ENCODE measurements at places on chromosomes 2 and 18.

- DNase-seq: no peak
Measured at GRCh38 chr2:133072837-133073694, 403.1 kb upstream of the LYPD1 start.

DNA sequence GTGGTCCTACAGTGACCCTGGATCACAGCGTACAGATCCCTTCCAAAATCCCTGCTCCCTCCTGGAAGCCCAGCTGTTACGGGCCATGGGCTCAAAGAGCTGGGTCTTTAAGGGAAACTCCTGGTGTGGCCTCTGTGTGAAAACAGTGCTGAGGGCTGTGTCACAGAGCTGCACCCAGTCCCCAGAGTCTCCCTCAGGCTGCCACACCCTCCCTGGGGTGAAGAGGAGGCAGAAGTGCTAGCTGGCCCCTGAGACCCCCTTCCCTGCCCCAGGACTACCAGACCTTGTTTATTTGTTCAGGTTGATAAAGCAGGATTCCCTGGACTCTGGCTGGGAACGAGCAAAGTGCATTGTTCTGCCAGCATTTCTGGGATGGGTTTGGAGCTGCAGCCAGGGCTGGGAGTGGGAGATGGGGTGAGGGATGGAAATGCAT is 7.7 kb downstream of the ATOH8 start:
- DNase-seq: no peak

GRCh38 chr2:151299920-151300539 is 10.6 kb upstream of the NMI start:
- DNase-seq: no peak

- DNase-seq: no peak
Measured at GRCh38 chr2:143334837-143335236, 205.6 kb downstream of the ARHGAP15 start.

DNA sequence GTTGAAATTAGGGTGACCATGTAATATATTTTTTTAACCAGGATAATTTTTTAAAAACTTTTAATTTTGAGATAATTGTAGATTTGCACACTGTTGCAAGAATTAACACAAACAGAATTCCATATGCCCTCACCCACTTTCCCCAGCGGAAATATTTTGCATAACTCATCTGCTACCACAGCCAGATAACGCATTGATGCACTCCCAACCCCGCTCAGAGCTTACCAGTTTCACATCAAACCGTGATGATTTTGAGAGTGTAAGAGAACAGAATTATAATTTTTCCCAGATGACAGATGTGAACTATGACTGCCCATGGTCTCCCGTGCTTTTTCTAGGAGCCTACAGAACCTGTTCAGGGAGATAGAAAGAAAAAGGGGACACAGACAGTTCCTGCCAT is 35.2 kb upstream of the LDLRAD4 start:
- DNase-seq: no peak

DNA sequence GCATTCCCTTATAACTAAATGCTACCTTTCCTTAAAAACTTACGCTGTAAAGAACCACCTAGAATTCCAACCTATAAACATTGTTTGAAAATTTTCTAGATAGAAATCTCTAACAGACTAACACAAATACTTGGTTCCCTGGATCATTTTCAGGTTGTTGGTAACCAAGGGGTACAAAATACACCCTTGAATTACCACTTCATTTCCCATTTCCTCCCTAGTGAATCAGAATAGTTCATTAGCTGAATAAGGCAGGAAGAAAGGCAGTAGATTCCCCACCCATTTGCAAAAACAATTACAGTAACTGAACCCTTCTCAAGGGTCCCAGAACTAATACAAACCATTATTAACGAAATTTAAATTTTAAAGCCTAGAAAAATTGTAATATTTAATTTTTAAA is 5.5 kb downstream of the MEX3C start:
- DNase-seq: no peak

DNA sequence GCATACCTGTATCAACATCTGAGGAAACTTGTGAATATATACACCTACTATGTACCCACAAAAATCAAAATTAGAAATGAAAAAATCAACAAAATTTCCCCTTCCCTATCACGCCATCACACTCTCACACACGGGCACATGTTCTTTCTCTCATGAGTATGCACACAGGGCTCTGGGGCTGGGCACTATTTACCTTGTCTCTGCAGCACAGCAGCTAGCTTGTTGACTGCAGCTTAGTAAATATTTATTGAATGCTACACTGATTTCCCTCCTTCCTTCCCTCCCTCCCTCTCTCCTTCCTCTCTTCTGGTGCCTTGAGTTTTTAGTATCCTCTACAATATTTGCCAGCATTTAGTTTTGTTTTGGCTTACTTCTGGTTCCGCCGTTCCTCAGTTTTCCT is 182.7 kb upstream of the LHCGR start:
- no peak for DNase-seq

GRCh38 chr18:13427354-13427753 is 208.8 kb downstream of the LDLRAD4 start:
- DNase-seq: no peak

DNA sequence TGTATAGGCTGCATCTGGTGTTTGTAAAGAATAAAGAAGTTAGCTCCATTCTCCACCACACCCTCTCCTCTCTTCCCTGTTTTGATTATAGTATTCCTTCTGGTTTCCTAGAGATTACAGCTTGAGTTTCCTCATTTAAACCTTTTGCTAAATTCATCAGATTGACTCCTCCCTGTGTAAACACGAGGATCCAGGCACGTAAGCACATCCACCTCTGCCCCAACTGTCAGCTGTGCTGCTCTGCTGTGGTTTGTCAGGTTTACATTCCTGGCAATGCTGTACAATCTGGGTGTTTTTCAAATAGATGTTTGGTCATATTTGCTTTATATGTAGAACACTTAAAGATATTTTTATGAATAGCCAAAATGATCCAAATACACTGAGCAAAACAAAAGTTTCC is 302.8 kb downstream of the PTGR3 start:
- DNase-seq: no peak

DNA sequence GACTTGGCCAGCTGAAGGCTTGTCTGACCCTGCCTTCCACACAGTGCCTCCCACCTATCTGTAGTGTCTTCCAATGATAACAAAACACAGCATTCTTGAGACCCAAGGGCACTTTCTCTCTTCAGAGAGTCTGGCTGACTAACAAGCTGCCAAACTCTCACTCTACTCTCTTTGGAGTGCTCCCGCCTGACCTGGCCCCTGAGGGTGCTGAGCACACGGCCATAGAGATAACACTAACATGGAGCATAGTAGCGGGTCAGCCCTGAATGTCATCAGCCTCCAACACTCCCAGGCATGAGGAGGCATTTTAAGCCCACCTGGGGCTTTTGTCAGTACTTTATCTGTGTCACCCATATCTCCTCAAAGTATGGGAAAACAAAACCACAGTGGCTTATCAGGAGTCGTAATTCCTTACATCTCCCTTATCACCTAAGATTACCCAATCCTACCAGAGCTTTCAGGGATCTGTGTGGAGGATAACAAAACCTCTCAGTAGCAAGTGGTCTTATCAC is 160.3 kb upstream of the TCF4 start:
- DNase-seq: no peak

DNA sequence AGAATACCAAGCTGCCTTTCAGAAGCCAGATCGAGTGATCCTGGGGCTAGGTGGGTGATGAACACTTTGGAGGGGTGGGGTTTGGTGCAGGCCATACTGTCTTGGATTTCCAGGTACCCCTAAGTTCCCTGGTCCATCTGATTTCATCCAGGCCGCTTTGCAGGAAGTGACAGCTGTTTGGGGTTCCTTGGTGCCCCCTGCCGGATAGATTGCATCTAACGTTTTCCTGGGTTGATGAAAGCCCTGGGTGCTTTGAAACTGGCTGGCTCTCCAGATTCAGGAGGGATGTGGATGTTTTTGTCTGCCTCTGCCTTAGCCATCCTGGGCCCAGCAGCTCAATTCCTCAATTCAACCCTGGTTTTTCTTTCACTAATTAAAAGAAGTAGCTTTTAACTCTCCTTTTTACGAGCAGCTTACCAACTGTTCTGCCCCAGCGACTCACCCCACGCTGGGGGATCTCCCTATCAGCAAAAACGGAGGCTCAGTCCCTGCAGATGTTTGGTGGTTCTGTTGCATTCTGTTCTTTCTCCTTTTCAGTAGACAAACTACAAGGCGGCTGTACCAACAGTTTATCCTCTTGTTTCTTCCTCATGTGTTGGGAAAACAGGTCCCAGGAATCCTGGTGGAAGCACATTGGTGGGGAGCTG is 37.1 kb downstream of the ARHGEF4 start:
- peak; percentile 83 for DNase-seq

- DNase-seq: no peak
Measured at GRCh38 chr2:141041281-141041680, 1089.5 kb downstream of the LRP1B start.

GRCh38 chr2:222504719-222505118 is 80.4 kb downstream of the SGPP2 start:
- no peak for DNase-seq

- DNase-seq: no peak
Measured at GRCh38 chr2:63343397-63344109, 244.7 kb downstream of the WDPCP start.

DNA sequence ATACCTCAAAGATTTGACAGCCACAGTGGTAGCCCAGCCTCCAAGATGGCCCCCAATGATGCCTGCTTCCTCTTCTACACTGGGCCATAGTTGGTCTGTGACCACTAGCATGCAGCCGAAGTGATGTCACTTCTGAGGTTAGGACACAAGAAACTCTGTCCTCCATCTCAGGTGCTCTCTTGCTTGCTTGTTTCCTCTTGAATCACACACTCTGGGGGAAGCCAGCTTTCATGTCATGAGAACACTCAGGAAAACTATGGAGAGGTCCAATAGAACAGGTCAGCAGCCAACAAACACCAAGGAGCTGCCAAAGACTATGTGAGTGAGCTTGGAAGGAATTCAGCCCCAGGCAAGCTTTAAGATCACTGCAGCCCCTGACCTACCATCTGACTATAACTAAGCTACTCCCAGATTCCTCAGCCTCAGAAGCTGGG is 3.3 kb upstream of the ADAM17 start:
- DNase-seq: peak; percentile 70

- DNase-seq: peak; percentile 48
Measured at GRCh38 chr2:26752656-26753055, 11.4 kb upstream of the SLC35F6 start.

GRCh38 chr2:104685591-104685990 is 168.3 kb upstream of the POU3F3 start:
- no peak for DNase-seq

GRCh38 chr2:148674063-148675020 is 29.8 kb downstream of the EPC2 start:
- no peak for DNase-seq

- DNase-seq: peak; percentile 61
Measured at GRCh38 chr2:189337656-189338055, 103.6 kb upstream of the WDR75 start.

DNA sequence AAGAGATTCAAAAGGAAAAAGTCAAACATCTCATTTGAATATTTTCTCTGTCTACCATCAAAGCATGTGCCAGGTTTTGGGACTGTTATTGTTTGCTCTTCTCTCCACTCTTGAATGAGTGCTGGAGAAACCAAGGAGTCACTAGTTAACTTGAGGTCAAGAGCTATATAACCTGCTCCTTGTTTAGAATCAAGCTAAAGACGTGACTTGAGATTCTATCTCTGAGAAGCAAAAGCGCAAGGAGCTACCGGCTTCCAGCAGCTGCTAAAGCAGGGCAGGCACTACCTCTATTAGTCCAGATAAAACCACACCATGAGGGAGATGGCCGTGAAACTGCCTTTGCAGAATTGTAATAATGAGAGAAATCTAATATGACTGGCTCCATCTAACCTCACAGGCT is 36.0 kb downstream of the UXS1 start:
- DNase-seq: no peak

- no peak for DNase-seq
Measured at GRCh38 chr18:49988101-49988500, 174.8 kb upstream of the ACAA2 start.

- DNase-seq: no peak
Measured at GRCh38 chr18:40375837-40376236, 1579.2 kb upstream of the PIK3C3 start.

GRCh38 chr2:11562476-11562875 is 28.6 kb downstream of the GREB1 start:
- no peak for DNase-seq

- DNase-seq: peak; percentile 62
Measured at GRCh38 chr2:20568501-20569463, 82.1 kb downstream of the HS1BP3 start.

GRCh38 chr2:81327911-81328310 is 1023.4 kb upstream of the LRRTM1 start:
- DNase-seq: no peak

GRCh38 chr2:224173933-224174332 is 134.8 kb upstream of the SERPINE2 start:
- DNase-seq: no peak

DNA sequence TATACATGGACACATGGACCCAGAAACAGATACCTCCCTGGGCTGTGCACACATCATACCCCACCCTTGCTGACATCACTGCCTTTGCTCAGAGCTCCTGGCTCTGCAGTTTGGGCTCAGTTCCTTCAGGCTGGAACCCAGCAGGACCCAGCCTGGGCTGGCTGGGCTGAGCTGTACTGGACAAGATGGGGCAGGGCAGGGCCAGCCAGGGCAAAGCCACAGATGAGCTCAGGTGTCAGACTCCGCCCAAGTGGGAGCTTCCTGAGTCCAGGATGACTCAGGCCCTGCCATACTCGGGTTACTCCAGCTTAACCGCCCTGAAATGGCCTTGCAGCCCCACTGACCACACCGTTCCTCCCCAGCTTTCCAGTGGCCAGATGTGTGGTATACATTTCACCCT is 284.9 kb downstream of the OSR1 start:
- peak; percentile 59 for DNase-seq

DNA sequence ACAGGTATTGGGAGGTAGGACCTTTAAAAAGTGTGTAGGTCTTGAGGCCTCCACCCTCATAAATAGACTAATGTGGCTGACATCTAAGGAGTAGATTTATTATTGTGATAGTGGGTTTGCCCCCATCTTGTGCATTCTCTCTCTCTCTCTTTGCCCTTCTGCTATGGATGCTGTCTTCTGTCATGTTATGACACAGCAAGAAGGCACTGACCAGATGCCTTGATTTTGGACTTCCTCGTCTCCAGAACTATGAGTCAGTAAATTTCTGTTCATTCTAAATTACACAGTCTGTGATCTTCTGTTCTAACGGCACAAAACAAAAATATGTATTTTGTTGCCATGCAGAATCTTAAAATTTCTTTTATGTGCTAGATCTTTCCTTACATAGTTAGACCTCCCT is 66.9 kb downstream of the ATAD2B start:
- peak; percentile 17 for DNase-seq

- no peak for DNase-seq
Measured at GRCh38 chr2:85171916-85172315, 38.7 kb downstream of the TCF7L1 start.

- no peak for DNase-seq
Measured at GRCh38 chr2:221486106-221486505, 86.0 kb downstream of the EPHA4 start.

Data from AG20443 (cell line).